ENCODE measurements at places on chromosomes 16 and 17. TPM values are rescaled to one million over a fixed set of nuclear protein-coding genes. Genes with fewer than 3 reads are reported as not detected.

Gene MSLN
- not detected for total RNA-seq

GRCh38 chr17:66337866-66338485, 35.6 kb downstream of the PRKCA start:
- no peaks in the 10 kb centered on the region for H3K4me1 ChIP-seq
- H3K27me3 ChIP-seq = no peaks in the 10 kb centered on the region
- H3K27ac ChIP-seq = no peak overlapping the region
- H3K4me3 ChIP-seq = no peak overlapping the region

GRCh38 chr16:86718118-86718517, 139.8 kb downstream of the FOXL1 start:
- no peak overlapping the region for H3K27ac ChIP-seq
- H3K36me3 ChIP-seq = no peaks in the 10 kb centered on the region
- no peak for DNase-seq
- no peaks in the 10 kb centered on the region for H3K4me1 ChIP-seq

Gene CTRB2
- not detected for total RNA-seq

Gene MRC2
- 0.54 TPM for total RNA-seq

- H3K27me3 ChIP-seq = no peaks in the 10 kb centered on the region
- H3K36me3 ChIP-seq = no peaks in the 10 kb centered on the region
- no peak overlapping the region for H3K27ac ChIP-seq
- no peak overlapping the region for H3K4me3 ChIP-seq
- peaks cover 4% of the 10 kb centered on the region for H3K4me1 ChIP-seq
Measured at GRCh38 chr17:66444031-66444430, 141.6 kb downstream of the PRKCA start.

- H3K4me1 ChIP-seq = no peaks in the 10 kb centered on the region
- H3K27ac ChIP-seq = no peak overlapping the region
- H3K36me3 ChIP-seq = no peaks in the 10 kb centered on the region
- no peak for DNase-seq
Measured at GRCh38 chr16:6428861-6429260, 903.8 kb upstream of the RBFOX1 start.

GRCh38 chr17:36761203-36761950, 160.0 kb downstream of the MRM1 start:
- H3K27me3 ChIP-seq = no peaks in the 10 kb centered on the region
- no peaks in the 10 kb centered on the region for H3K36me3 ChIP-seq
- DNase-seq = no peak

Gene C17orf107
- 24.4 TPM for total RNA-seq

- peak overlapping the region; percentile 48 for H3K4me3 ChIP-seq
- peaks cover 17% of the 10 kb centered on the region for H3K36me3 ChIP-seq
- H3K27ac ChIP-seq = peak overlapping the region; percentile 21
Measured at GRCh38 chr17:1491443-1492248, 840 bp downstream of the MYO1C start.

- H3K4me3 ChIP-seq = no peak overlapping the region
- DNase-seq = no peak
- no peaks in the 10 kb centered on the region for H3K36me3 ChIP-seq
- H3K27ac ChIP-seq = no peak overlapping the region
- no peaks in the 10 kb centered on the region for H3K27me3 ChIP-seq
Measured at GRCh38 chr17:50090071-50090470, 5.1 kb upstream of the PDK2 start.

- no peak overlapping the region for H3K27ac ChIP-seq
- H3K4me1 ChIP-seq = no peaks in the 10 kb centered on the region
- H3K36me3 ChIP-seq = no peaks in the 10 kb centered on the region
- H3K4me3 ChIP-seq = no peak overlapping the region
- H3K27me3 ChIP-seq = no peaks in the 10 kb centered on the region
Measured at GRCh38 chr17:62854098-62854680, 46.1 kb upstream of the MARCHF10 start.

GRCh38 chr17:45131616-45132319, 547 bp downstream of the PLCD3 start:
- peak overlapping the region; percentile 50 for H3K4me3 ChIP-seq
- no peaks in the 10 kb centered on the region for H3K36me3 ChIP-seq
- H3K4me1 ChIP-seq = peaks cover 32% of the 10 kb centered on the region
- no peak overlapping the region for H3K27ac ChIP-seq
- no peaks in the 10 kb centered on the region for H3K27me3 ChIP-seq

Gene PRR14
- total RNA-seq = 101 TPM

Gene CDH3
- not detected for total RNA-seq

Gene NME2
- 100 TPM for total RNA-seq

GRCh38 chr17:43641416-43641815, 20.3 kb downstream of the MEOX1 start:
- peaks cover 5% of the 10 kb centered on the region for H3K27me3 ChIP-seq
- no peak for DNase-seq
- no peaks in the 10 kb centered on the region for H3K36me3 ChIP-seq
- no peak overlapping the region for H3K27ac ChIP-seq
- H3K4me1 ChIP-seq = peaks cover 3% of the 10 kb centered on the region

- no peak overlapping the region for H3K4me3 ChIP-seq
- DNase-seq = peak; percentile 26
- peaks cover 48% of the 10 kb centered on the region for H3K4me1 ChIP-seq
- no peaks in the 10 kb centered on the region for H3K27me3 ChIP-seq
- no peak overlapping the region for H3K27ac ChIP-seq
Measured at GRCh38 chr17:7854078-7854777, 638 bp upstream of the TMEM88 start.

- peaks cover 87% of the 10 kb centered on the region for H3K4me1 ChIP-seq
- H3K36me3 ChIP-seq = no peaks in the 10 kb centered on the region
- no peak for DNase-seq
Measured at GRCh38 chr17:77323413-77324171, 182.8 kb downstream of the SEC14L1 start.

DNA sequence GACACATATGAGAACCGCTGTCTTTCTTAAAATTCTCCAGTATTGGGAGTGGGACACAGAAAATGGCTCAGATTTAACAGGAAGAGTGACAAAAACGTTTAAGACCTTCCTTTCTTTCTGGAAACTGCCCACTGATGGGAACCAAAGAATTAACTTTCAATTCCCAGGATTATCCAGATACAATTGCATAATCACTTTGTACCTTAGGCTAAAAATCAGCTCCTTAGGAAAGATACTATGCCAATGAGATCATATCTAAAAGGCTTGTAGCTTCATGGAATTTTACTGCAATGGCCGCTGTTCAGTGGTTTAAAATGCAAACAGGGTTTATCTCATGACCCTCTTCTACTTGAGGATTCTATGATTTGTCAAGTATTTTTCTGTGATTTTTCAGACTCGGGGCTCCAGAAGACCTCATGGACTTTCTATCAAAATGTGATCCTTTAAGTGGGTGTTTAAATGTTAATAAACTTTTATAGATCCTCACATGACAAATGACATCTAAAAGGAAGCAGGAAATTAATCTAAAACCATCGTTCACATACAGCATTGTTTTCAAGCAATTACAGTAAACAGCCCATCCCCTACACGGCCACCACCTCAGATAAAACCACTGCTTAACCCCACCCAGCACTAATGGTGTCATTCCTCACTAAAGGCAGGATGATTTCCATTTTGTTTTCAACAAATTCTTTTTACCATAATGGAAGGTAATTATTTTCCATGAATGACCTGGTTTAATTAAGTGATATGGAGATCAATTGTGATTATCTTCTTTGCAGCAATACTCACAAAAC, 31.6 kb upstream of the ERN1 start:
- H3K27ac ChIP-seq = no peak overlapping the region
- no peaks in the 10 kb centered on the region for H3K4me1 ChIP-seq
- H3K36me3 ChIP-seq = peaks cover 2% of the 10 kb centered on the region
- H3K4me3 ChIP-seq = no peak overlapping the region
- H3K27me3 ChIP-seq = no peaks in the 10 kb centered on the region
- DNase-seq = no peak

- H3K4me3 ChIP-seq = no peak overlapping the region
- no peak overlapping the region for H3K27ac ChIP-seq
- H3K4me1 ChIP-seq = no peaks in the 10 kb centered on the region
- peaks cover 3% of the 10 kb centered on the region for H3K27me3 ChIP-seq
- no peak for DNase-seq
Measured at GRCh38 chr17:55343900-55344513, 77.6 kb downstream of the MMD start.

Gene GINS2
- 0.89 TPM for total RNA-seq

DNA sequence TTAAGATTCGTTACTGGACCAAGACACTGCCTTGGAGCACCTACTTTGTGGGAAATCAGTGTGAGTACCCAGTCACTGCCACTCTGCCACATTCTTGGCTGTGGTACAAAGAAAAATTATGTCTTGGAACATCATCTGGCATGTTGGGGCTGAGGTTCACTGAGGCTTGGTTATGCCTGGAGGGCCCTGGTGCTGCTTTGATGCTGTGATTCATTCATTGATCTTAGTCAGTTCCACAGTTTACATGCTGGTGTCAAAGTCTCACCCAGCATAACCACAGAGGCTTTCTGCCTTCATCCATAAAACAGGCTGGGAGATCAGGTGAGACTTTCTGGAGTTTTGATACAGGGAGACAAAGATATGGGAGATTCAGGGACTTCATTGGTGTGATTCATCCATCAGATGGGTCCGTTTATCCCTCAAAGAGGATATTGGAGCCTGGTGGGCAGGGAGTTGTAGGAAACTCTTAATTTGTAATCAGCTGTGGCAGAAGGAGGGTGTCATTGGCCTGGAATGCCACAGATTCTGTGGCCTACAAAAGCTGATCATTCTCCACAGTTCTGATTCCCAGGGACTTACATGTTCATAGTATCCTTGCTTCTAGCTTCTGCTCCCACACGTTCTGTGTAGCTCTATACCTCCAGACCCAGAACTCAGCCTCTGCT, 322.5 kb downstream of the PMP22 start:
- H3K4me3 ChIP-seq = no peak overlapping the region
- no peak overlapping the region for H3K27ac ChIP-seq
- DNase-seq = no peak

DNA sequence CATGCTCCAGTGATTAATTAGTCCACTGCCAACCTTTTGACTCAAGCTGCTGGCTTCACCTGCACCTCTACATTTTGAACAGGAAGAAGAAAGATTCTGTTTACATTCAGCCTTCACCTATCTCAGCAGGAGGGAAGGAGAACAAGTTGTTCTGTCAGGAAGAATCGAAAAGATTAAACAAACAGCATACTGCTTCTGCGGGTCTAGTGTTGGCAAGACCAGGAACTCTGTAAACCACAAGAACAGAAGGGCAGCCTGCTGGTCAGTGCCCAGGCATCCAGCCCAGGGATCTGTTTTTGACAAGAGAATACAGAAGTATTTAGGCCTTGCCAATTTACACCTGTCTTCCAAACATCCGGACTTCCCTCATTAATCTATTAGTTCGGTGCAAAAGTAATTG, 189.7 kb downstream of the CHD9NB start:
- no peaks in the 10 kb centered on the region for H3K27me3 ChIP-seq
- no peak for DNase-seq
- H3K4me1 ChIP-seq = no peaks in the 10 kb centered on the region
- no peaks in the 10 kb centered on the region for H3K36me3 ChIP-seq
- no peak overlapping the region for H3K4me3 ChIP-seq

Gene CDC6
- total RNA-seq = 3.4 TPM

DNA sequence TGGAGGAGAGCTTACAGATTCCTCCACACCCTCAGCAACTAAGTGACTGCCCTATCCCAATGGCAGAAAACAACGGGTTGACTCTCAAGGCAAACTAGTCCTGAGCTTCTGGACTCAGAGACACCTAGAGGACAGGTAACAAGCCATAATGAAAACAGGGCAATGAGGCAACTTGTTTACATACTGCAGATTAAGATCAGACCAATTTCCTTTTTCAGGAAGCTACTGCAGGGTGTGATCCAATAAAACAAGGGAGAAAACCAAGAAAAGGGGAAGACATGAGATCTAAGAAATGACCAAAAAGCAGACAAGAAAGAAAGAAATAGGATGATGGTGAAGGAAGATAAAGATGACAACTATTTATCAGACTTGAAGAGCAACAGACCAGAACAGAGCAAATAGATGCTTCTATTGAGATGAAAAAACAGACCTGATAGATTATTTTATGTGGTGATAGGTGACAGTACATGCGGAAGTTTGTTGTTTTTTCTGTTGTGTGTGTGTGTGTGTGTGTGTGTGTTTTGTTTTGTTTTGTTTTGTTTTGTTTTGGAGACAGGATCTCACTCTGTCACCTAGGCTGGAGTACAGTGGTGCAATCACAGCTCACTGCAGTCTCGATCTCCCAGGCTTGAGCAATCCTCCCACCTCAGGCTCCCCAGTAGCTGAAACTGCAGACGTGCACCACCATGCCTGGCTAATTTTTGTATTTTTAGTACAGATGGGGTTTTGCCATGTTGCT, 120.7 kb downstream of the GAS7 start:
- H3K27me3 ChIP-seq = no peaks in the 10 kb centered on the region
- no peak overlapping the region for H3K4me3 ChIP-seq
- peak overlapping the region; percentile 63 for H3K27ac ChIP-seq
- peak; percentile 22 for DNase-seq

Gene UTS2R
- not detected for total RNA-seq

Gene TVP23A
- not detected for total RNA-seq

GRCh38 chr17:1469231-1469852, 13.3 kb upstream of the CRK start:
- H3K36me3 ChIP-seq = no peaks in the 10 kb centered on the region
- no peak overlapping the region for H3K4me3 ChIP-seq
- H3K27me3 ChIP-seq = no peaks in the 10 kb centered on the region
- H3K4me1 ChIP-seq = peaks cover 15% of the 10 kb centered on the region
- no peak for DNase-seq

Gene WWP2
- total RNA-seq = 81.6 TPM

GRCh38 chr17:41483991-41484826, 3.3 kb upstream of the KRT35 start:
- H3K27me3 ChIP-seq = no peaks in the 10 kb centered on the region
- no peaks in the 10 kb centered on the region for H3K36me3 ChIP-seq
- no peaks in the 10 kb centered on the region for H3K4me1 ChIP-seq
- H3K27ac ChIP-seq = no peak overlapping the region
- no peak overlapping the region for H3K4me3 ChIP-seq
- no peak for DNase-seq

Gene KRTAP4-3
- not detected for total RNA-seq

DNA sequence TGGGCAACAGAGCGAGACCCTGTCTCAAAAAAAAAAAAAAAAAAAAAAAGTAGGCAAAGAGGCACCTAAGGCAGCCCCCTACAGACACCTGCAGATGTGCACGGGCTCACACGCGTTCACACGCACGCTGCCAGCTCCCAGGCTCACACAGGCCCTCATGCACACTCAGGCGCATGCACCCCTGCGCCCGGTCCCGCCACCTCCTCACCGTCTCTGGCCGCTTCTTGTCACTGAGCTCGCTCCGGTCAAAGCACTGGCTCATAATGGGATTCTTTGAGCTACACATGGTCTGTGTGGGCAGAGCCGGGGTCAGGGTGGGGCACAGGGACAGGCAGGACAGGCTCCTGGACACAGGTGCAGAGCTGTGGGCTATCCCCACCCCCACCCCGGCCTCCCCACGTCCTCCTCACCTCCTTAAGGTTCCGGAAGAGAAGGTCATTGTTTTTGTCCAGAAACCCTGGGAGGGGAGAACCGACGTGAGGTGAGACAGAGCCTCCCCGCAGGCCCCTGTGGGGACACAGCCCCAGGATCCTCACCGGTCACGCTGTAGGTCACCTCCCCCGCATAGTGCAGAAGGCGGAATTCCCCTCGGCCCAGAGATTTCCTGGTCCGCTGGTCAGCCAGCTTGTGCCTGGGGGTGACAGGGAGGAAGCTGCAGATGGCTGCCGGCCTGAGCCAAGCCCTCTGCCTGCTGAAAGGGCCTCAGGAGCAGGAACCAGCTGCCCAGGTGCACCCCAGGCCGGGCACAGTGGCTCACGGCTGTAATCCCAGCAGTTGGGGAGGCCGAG, 17.9 kb downstream of the MYO1C start:
- no peaks in the 10 kb centered on the region for H3K36me3 ChIP-seq
- DNase-seq = no peak
- H3K27me3 ChIP-seq = no peaks in the 10 kb centered on the region
- H3K4me1 ChIP-seq = peaks cover 10% of the 10 kb centered on the region
- no peak overlapping the region for H3K4me3 ChIP-seq
- no peak overlapping the region for H3K27ac ChIP-seq

Data from natural killer cell (primary cell).